ENCODE measurements at places on chromosomes 6 and 20.

DNA sequence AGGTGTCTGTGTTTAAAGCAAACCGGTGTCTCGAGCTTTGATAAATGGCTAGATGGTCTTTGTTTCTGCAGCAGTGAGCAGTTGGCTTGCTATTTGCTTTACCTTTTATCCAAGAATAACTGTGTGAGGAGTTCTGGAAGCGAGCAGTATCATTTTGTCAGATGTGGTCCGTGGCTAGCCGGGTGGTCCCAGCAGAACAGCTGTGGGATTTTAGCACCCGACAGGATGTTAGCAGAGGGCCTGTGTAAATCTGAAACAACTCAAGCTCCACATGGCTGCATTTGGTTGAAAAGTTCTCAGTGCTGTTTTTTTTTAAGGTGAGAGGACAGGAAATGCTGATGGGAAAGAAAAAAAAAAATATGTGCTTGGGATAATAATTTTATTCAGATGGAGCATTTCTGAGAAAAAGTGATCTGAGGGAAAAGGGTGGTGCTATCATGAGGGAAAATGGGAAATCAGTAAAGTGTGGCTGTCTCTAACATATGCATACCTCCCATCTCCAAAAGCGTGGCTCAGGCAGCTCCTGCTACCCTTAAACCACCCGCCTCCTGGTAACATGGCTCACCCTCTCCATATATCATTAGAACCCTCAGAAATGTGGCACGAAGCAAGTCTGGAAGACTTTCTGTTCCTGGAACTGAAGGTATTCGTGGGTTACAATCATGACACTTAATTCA, 215.4 kb downstream of the TSHZ2 start:
- no peak for DNase-seq

DNA sequence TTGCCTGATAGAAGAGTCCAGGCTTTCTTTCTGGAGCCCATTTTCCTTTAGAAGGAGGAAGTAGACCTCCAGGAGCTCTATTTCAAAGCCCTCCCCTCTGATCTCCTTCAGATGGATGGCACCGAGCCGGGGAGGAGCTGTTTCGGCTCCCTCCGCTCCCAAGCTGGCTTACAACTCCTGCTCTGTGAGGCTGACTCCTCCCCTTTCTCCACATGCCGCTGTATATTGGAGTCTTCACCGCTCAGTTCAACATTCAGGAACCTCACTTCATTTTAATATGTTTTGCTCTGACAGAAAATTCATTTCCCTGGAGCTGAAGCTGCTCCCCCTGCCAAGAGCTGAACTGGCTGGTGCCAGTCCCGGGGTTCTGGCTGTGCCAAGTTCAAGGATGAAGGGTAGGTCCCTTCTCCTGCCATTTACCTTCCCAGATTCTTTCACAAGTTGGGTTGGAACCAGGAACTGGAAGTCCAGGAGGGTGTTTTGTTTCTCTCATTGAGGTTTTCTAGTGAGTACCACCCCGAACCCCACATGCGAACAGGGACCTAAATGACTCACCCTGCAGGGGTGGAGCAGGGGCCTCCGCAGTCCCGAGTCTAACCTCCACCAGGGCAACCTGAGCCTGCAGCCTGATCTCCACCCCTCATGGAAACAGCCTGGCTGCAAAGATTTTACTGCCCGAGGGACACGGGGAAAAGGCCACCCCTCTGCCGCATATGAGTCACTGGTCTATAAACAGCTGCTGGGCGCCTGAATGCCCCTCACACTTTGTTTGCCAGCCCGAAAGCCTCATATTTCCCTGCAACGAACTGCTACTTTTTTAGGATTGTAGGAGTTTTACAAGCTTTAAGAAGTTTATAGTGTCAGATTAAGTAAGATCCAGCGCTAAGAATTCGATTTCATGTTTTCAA, 68.6 kb upstream of the FOXA2 start:
- DNase-seq: no peak

- DNase-seq: no peak
These were observed 15.1 kb upstream of the HLA-A start for GRCh38 chr6:29927275-29927569.

- peak; percentile 71 for DNase-seq
These were observed 36.7 kb downstream of the EBF4 start for GRCh38 chr20:2729251-2729713.

DNA sequence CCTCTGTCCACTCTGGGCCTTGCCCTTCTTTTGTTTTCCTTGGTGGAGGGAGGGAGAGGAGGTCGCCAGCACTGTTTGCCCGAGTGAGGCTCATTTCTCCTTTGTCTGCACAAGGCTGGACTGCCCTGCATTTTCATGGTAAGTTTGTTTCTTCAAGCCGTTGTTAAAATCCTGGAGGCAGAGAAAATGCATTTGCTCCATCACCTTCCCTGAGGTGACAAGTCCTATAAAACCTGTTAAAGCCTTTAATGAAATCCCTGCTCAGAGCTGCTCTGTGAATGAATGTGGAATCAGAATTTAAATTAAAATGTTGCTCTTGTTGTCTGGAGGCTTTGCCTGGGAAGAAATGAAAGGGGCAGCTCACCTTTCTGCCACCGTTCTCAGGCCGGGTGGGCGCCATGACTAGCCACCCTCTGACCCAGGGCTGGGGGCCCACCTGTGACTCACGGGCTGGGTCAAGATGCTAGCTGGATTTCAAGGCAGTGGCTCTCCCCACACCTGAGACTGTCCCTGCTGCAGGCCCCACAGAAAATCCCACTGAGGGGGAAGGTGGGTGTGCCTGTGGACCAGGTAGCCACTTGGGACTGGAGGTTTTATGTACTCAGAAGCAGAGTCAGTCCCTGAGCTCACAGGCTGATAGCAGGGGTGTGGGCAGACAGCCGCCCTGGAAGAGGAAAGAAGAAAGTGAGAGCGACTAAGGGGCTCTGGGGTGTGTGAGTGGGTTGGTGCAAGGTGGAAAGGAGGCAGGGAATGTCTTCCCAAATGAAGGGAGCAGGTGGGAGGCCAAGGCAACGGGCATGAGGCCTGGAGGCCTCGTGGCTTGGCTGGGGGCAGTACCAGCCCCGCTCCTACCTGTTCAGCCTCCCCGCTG, 24.0 kb upstream of the MYT1 start:
- no peak for DNase-seq

DNA sequence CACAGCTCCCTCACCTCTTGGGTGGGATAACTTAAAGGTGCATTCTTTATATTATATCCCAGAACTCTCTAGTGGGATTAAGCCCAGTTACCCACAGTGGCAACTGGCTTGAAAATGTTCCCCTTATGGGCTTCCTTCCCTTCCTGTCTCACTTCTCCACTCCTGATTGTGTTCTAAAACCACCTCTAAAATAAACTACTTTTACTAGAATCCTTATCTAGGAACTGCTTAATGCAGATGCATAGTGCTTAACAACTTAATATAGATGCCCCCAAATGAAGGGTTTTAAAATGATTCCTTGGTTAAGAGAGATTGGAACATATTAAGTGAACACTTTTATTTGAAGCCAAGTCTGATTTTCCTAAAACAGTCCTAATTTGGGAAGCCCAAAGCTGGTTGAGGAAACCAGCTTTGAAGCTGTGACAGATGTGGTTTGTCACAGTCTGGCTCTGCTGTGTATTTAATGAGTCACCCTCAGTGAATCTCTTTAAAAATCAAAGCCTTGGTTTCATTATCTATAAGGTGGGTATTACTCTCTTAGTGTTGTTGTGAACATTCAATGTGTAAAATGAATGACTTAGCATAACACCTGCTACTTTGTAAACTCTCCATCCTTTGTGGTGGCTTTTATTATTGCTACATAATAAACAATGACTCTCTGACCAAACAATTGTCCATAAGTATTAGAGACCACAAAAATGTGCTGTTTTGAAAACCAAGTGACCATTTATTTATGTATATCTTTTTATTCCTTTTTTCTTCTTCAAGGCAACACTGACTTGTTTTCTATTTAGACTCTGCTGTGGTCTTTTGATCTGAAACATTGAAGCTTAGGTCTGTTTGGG, 24.4 kb downstream of the PLCB1 start:
- DNase-seq: no peak

DNA sequence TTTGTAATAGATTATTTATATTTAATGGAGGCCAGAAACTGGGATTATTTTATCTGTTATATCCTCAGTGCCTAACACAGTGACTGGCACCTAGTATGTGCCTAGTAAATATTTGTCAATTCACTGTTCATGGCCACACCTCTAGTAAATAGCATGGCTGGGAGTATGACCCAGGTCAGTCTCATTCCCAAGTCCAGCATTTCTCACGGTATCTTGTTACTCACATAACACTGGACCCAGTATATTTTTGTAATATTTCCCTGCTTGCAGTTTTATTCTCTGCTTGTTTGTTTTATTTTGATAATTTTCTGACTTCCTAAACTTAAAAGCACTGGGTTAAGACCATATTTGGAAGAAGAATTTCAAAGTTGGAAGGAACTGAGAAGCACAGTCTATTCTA, 47.7 kb downstream of the CTNNBL1 start:
- DNase-seq: no peak

DNA sequence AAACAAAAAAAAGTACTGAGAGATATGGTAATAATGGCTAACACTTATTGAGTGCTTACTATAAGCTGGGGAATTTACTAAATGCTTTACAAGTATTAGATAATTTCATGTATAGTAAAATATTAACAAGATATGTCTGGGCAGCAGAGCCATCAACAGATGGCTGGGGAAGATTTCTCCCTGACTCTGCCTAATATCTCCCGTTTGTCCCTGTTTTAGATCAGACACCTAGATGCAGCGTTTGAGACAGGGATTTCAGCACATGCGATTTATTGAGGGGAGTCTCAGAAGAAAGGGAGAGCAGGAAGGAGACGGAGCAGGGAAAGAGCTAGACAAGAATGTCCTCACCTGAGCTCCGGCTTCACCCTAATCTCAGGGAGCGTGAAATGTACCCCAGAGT, 36.9 kb upstream of the ADGRF1 start:
- DNase-seq: peak; percentile 8
